IMR-90 (cell line): ENCODE measurements at places on chromosomes 13 and 19. TPM values are rescaled to one million over a fixed set of nuclear protein-coding genes. Genes with fewer than 3 reads are reported as not detected.

DNA sequence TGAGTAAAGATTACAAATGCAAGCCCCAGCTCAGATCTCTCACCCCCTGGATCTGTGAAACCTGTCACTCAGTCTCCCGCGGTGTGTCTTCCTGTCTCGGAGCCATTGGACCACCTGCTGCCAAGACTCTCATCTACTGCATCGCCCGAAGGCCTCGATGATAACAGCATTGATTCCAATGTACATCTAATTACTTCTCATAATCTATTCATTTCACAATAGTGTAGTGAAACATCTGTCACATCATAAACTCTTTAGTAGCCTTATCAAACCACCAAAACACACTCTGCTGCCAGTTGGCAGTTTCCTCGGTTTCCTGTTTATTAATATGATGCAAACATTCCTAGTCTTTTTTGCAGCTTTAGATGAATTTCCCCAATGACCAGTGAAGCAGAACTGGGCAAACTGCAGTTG lies 220.3 kb downstream of the POU4F1 start:
- no peak for DNase-seq

ZBTB32 gene
- not detected in 2 replicates for polyA plus RNA-seq

SULT2A1 gene
- polyA plus RNA-seq: not detected in 2 replicates

- DNase-seq: no peak
Measured at GRCh38 chr13:44872751-44873150, 116.5 kb downstream of the NUFIP1 start.

GRCh38 chr13:75993823-75994222 lies 357.7 kb downstream of the LMO7 start:
- peak; percentile 3 for DNase-seq
